Activated T-cell treated with anti-CD3 and anti-CD28 coated beads, Interleukin-2, amount 50 U/mL, for 72 hours (primary cell): ENCODE measurements at places on chromosomes 6 and 20. TPM values are rescaled to one million over a fixed set of nuclear protein-coding genes. Genes with fewer than 3 reads are reported as not detected.

GRCh38 chr6:30156262-30156599, 4.8 kb downstream of the TRIM10 start:
- H3K27ac ChIP-seq = no peak overlapping the region
- H3K4me1 ChIP-seq = peaks cover 24% of the 10 kb centered on the region
- no peak overlapping the region for H3K4me3 ChIP-seq
- H3K36me3 ChIP-seq = no peaks in the 10 kb centered on the region
- peaks cover 29% of the 10 kb centered on the region for H3K27me3 ChIP-seq

DNA sequence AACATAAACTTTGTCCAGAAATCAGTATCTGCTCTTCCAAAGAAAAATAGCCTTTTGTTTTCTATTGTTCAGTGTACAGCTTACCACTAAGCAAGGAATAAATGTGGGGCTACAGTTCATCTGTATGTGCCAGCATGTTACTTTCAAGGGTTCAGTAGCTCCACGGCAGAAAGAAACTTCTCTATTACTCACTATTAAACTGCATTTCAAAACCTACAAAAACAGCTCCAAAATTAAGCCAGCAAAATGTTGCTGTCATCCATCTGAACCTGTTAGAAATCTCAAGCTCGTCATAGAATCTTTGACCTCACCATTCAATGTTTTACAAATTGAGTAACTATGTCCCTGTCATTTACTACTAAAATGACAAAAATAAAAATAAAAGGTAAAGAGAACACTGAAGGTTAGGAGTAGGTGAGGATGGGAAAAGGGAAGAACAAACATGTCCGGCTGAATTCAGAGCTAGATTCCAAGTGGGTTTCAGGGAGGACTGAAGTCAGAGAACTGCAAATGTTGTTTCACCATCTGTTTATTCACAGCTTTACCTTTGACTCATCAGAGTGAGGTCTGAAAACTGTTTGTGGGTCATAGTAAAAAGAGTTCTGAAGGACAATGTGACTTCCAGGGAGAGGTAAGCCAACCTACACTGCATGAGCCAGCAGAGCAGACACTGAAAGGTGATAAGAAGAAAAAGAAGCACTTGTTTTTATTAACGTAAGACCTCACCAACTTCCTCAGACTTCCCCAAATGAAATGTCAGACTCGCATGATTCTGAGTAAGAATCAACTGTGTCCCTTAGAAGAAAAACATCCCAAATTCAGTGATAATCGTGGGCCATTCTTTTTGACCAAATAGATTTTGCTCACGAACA, 62.0 kb downstream of the ATXN1 start:
- no peaks in the 10 kb centered on the region for H3K27me3 ChIP-seq
- H3K27ac ChIP-seq = peak overlapping the region; percentile 97
- peak; percentile 47 for DNase-seq
- H3K4me1 ChIP-seq = peaks cover 82% of the 10 kb centered on the region
- H3K36me3 ChIP-seq = peaks cover 9% of the 10 kb centered on the region

DNA sequence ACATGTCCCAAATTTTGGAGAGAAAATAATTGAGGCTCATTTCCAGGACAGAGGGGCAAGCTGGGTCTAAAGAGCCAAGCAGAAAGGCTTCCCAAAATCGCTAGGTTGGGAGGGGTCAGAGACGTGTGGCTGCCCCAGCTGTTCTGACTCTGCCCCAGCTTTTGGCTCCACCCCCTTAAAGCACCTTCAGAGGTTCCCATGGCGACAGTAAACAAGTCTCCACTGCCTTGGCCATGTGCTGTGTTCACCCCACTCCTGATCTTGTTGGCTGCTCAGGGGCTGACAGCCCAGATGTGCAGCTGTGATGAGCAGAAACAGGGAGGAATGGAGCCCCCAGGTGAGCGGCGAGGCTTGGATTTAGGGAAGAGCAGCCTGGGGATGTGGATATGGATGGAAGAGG, 72.8 kb upstream of the SPTLC3 start:
- no peak for DNase-seq
- peaks cover 6% of the 10 kb centered on the region for H3K27me3 ChIP-seq
- H3K27ac ChIP-seq = no peak overlapping the region
- no peak overlapping the region for H3K4me3 ChIP-seq

- no peak for DNase-seq
- H3K4me1 ChIP-seq = no peaks in the 10 kb centered on the region
- H3K36me3 ChIP-seq = no peaks in the 10 kb centered on the region
Observed at GRCh38 chr20:21632031-21632734, 73.3 kb upstream of the PAX1 start.

DNA sequence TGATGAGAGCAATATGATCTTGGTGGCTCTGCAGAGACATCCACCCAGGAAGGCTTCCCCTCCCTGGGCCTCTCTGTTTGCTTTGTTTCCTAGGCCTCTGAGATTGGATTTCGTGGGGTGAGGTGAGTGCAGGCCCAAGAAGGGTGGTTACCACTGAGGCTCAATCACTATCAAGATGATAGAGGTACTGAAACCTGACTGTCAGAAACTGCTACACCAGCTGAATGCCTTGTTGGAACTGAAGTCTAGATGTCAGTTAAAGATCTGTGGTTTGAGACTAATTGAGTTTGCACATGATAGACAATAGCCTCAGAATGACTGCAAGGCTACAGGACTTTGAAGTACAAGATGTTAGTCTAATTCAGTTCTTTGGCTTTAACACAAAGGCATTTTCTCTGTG, 15.2 kb downstream of the VNN1 start:
- no peaks in the 10 kb centered on the region for H3K4me1 ChIP-seq
- no peak overlapping the region for H3K4me3 ChIP-seq
- peaks cover 12% of the 10 kb centered on the region for H3K36me3 ChIP-seq
- H3K27ac ChIP-seq = no peak overlapping the region

DNA sequence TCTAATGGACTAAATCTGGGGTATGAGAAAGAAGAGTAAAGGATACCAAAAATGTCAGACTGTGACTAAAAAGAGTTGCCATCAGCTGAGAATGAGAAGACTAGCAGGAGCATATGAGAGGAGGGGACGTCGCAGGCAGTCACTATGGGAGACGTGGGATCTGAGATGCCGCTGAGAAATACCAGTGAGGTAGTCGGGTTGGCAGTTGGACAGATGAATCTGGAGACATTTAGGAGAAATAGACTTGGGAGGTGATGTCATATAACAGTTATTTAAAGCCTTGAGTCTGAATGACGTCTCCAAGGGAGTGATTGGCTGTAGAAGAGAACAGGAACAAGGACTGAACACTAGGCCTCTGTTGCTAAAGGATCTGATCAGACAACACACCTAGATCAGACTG, 51.5 kb upstream of the TRIM26 start:
- H3K4me3 ChIP-seq = no peak overlapping the region
- no peak for DNase-seq

GRCh38 chr20:664151-664550, 11.2 kb upstream of the SRXN1 start:
- H3K27ac ChIP-seq = no peak overlapping the region
- peaks cover 6% of the 10 kb centered on the region for H3K4me1 ChIP-seq
- no peak for DNase-seq
- H3K27me3 ChIP-seq = peaks cover 52% of the 10 kb centered on the region
- no peak overlapping the region for H3K4me3 ChIP-seq
- no peaks in the 10 kb centered on the region for H3K36me3 ChIP-seq

- no peak overlapping the region for H3K4me3 ChIP-seq
- peaks cover 7% of the 10 kb centered on the region for H3K27me3 ChIP-seq
- no peak for DNase-seq
- H3K36me3 ChIP-seq = no peaks in the 10 kb centered on the region
Observed at GRCh38 chr20:5400164-5400762, 83.5 kb upstream of the PROKR2 start.

DNA sequence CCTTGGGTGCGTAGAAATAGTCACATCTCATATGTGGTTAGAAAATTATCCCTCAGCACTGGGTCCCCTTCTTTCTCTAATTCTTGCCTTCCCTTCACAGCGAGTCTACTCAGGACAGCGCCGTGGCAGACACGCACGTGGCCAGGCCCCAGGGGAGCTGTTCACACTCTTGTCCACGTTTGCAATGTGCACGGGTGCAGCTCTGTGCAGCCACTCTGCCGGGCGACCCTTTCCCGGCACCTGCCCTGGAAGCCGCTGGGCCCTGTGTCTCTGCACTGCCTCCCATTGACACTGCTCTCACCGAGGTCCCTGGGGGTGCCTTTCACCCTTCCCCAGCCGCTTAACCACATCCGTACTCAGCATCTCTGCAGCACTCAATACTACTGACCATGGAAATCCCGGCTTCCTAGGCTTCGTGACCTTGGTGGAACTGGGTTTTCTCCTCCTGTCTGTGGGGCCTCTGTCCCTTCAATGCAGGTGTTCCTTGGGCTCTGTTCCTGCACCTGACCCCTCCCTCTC, 104.9 kb downstream of the DACT2 start:
- no peak overlapping the region for H3K4me3 ChIP-seq
- no peak overlapping the region for H3K27ac ChIP-seq
- H3K36me3 ChIP-seq = no peaks in the 10 kb centered on the region
- no peaks in the 10 kb centered on the region for H3K4me1 ChIP-seq
- peaks cover 7% of the 10 kb centered on the region for H3K27me3 ChIP-seq

GRCh38 chr20:16707674-16708073, 22.2 kb upstream of the SNRPB2 start:
- no peak overlapping the region for H3K27ac ChIP-seq
- peaks cover 2% of the 10 kb centered on the region for H3K36me3 ChIP-seq
- no peak overlapping the region for H3K4me3 ChIP-seq
- no peak for DNase-seq
- H3K4me1 ChIP-seq = peaks cover 24% of the 10 kb centered on the region

- H3K27ac ChIP-seq = no peak overlapping the region
- no peak overlapping the region for H3K4me3 ChIP-seq
- H3K27me3 ChIP-seq = no peaks in the 10 kb centered on the region
- H3K36me3 ChIP-seq = no peaks in the 10 kb centered on the region
Observed at GRCh38 chr20:57666106-57666833, 43.5 kb downstream of the PMEPA1 start.

DNA sequence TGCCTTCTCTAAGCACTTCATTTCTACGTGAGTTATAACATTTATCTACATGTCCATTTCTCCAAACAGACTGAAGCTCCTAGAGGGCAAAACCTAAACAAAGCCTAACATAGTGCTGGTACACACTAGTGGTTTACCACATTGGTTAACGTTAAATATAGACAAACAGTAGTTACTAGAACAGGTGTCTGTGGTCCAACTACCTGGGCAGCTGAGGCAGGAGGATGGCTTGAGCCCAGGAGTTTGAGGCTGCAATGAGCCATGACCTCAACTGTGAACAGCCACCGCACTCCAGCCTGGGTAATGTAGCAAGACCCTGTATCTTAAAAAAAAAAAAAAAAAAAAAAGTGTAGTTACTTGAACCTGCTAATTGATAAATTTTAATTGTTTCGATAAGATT, 26.5 kb downstream of the PTPRK start:
- H3K27ac ChIP-seq = no peak overlapping the region
- DNase-seq = no peak
- H3K36me3 ChIP-seq = no peaks in the 10 kb centered on the region
- peaks cover 11% of the 10 kb centered on the region for H3K4me1 ChIP-seq

DNA sequence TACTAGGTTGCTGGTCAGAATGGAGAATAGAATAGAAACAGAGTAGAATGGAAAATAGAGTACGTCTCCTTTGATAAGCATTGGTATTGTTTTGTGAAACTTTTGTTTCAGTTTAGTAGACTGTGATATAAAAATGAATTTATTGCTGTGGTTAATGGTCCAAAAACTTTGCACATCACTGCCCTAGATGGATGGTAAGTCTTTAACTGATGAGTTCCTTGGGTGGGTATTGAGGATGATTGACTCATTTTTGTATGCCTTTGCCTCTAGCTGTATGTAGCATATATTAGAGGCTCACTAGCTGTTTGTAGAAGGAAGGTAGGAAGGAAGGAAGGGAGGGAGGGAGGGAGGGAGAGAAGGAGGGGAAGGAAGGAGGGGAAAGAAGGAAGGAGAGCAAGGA, 48.3 kb downstream of the ZDHHC14 start:
- DNase-seq = no peak
- H3K4me1 ChIP-seq = peaks cover 59% of the 10 kb centered on the region
- peaks cover 19% of the 10 kb centered on the region for H3K27me3 ChIP-seq
- peaks cover 6% of the 10 kb centered on the region for H3K36me3 ChIP-seq
- H3K4me3 ChIP-seq = peak overlapping the region; percentile 69
- peak overlapping the region; percentile 84 for H3K27ac ChIP-seq

- no peaks in the 10 kb centered on the region for H3K27me3 ChIP-seq
- H3K27ac ChIP-seq = peak overlapping the region; percentile 41
- no peak overlapping the region for H3K4me3 ChIP-seq
- DNase-seq = no peak
- H3K36me3 ChIP-seq = no peaks in the 10 kb centered on the region
Observed at GRCh38 chr6:52337633-52338290, 24.2 kb upstream of the PAQR8 start.

GRCh38 chr6:12709556-12710232, 6.9 kb upstream of the PHACTR1 start:
- peaks cover 13% of the 10 kb centered on the region for H3K27me3 ChIP-seq
- H3K27ac ChIP-seq = no peak overlapping the region
- DNase-seq = no peak

GRCh38 chr6:45630801-45631200, 253.1 kb upstream of the SUPT3H start:
- peaks cover 6% of the 10 kb centered on the region for H3K27me3 ChIP-seq
- no peak overlapping the region for H3K4me3 ChIP-seq
- no peak overlapping the region for H3K27ac ChIP-seq
- no peak for DNase-seq
- peaks cover 13% of the 10 kb centered on the region for H3K36me3 ChIP-seq

- H3K27me3 ChIP-seq = no peaks in the 10 kb centered on the region
- no peaks in the 10 kb centered on the region for H3K4me1 ChIP-seq
- no peaks in the 10 kb centered on the region for H3K36me3 ChIP-seq
- H3K27ac ChIP-seq = no peak overlapping the region
- DNase-seq = no peak
- no peak overlapping the region for H3K4me3 ChIP-seq
Observed at GRCh38 chr20:11642866-11643265, 274.8 kb upstream of the BTBD3 start.

DNA sequence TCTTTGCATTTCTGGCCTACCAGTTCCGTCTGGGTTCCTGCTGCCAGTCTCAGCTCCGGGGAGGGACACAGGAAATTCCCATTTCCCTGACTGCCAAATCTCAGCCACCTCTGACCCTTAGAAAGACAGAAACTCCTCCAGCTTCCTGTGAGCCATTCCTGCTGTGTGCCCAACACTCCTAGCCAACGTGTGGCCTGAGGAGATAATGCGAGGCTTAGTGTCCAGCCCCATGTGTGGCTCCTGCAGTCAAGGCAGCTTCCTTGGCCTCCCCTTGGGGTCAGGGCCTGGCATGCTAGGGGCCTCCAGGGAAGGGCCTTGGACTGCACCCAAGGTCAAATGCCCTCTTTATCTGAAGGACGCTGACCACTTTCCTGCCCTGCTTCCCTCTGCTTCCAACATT, 45.1 kb downstream of the MAFB start:
- H3K4me3 ChIP-seq = no peak overlapping the region
- H3K27me3 ChIP-seq = peaks cover 12% of the 10 kb centered on the region
- H3K36me3 ChIP-seq = no peaks in the 10 kb centered on the region
- H3K27ac ChIP-seq = no peak overlapping the region

GRCh38 chr20:7503501-7503900, 436.8 kb downstream of the HAO1 start:
- H3K27ac ChIP-seq = no peak overlapping the region
- H3K36me3 ChIP-seq = no peaks in the 10 kb centered on the region
- H3K4me3 ChIP-seq = no peak overlapping the region
- no peak for DNase-seq
- no peaks in the 10 kb centered on the region for H3K4me1 ChIP-seq

CRIP3 gene
- total RNA-seq = 0.90 TPM

PSMB8 gene
- 305 TPM for total RNA-seq

MLN gene
- total RNA-seq = not detected

NOTCH4 gene
- total RNA-seq = 0.63 TPM

ADGB gene
- not detected for total RNA-seq

FAM162B gene
- total RNA-seq = not detected

C2 gene
- total RNA-seq = 5.1 TPM

PSORS1C2 gene
- not detected for total RNA-seq

WFDC2 gene
- 1.2 TPM for total RNA-seq

HUS1B gene
- 0.89 TPM for total RNA-seq

C6orf141 gene
- total RNA-seq = not detected

NELFE gene
- 65.0 TPM for total RNA-seq

ADAM33 gene
- not detected for total RNA-seq

PHACTR1 gene
- 0.05 TPM for total RNA-seq

GDAP1L1 gene
- total RNA-seq = 1.00 TPM

NFATC2 gene
- 29.4 TPM for total RNA-seq
